Amniotic stem cell (primary cell): ENCODE measurements at places on chromosomes 7 and 10.

GRCh38 chr10:43210556-43210955 lies 56.3 kb downstream of the RASGEF1A start:
- DNase-seq = no peak

DNA sequence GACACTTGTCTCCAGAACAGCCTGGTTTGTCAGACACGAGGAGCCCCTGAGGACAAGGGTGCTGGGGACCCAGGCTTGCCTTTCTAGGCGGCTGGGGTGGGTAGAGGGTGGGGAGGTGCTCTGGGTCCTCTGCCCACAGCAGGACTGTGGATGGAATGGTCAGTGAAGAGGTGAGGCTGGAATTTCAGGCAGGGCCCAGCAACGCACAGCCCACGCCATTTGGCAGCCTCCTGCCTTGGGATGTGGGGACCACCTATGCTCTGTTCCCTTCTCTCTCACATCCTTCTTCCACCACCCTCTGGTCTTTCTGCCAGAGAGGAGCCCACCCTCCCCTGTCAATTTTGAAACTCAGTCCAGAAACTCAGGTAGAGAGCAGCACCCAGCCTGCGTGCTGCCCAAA lies 103.2 kb downstream of the CXCL12 start:
- DNase-seq = no peak

- no peak for DNase-seq
These were observed 171.2 kb downstream of the PLPP4 start for GRCh38 chr10:120628197-120628596.

GRCh38 chr7:98314469-98314868 lies 33.0 kb downstream of the BRI3 start:
- DNase-seq = no peak

DNA sequence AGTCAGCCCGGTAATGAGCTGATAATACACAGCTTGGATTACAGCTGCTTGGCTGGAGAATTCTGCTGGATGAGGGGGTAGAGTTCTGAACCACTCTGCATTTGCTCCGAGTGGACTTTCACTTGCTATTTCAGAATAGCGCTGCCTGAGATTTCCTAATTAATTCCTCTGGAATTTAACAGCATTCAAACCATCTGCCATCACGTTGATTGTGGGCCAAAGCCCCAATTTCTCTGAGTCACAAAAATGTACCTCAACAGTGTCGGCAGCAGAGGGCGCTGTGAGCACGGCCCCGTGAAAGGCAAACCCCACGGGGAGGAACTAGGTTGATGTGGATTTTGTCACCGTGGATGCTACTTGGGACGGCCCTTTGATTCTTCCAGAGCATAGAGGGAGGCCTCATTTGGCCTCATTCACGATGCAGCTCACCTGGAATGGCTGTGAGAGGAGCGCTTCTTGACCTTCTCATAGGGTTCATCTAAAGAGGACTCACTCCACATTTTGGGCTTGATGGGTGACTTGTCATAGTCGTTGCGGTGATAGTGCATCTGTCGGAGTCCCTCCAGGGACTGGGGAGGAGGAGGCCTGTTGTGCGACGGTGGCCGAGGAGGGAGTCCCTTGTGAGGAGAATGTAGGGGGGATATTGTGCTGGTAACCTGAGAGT lies 73.3 kb downstream of the PRPF18 start:
- DNase-seq = no peak

DNA sequence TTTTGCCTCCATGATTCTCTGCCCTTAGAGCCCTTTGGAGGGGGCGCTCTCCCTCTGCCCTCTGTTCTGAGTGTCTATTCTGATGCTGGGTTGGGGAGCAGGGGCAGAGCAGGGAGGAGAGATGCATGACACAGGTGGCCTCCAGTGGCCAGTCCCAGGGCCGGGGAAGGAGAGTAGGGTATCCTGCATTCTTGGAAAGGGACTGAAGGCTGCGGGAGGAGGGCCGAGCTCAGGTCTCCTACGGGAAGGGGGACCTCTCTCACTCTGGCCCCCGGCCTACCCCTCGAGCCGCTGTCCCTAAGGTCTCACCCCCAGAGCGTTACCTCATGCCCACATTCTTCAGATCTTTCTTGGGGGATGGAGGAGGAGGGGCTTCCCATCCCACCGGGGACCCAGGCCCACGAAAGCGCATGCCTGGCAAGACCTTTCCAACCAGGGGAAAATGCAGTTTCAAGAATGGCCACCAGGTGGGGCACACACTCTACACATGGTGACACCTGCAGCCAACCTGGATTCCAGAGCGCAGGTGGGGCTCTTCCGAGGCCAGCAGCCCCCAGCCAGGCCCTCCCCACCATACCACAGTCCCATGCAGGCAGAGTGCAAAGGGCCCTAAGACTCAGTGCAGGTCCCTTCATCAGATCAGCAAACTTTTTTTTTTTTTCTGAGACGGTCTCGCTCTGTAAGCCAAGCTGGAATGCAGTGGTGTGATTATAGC lies 86.4 kb downstream of the MYL10 start:
- peak; percentile 5 for DNase-seq

DNA sequence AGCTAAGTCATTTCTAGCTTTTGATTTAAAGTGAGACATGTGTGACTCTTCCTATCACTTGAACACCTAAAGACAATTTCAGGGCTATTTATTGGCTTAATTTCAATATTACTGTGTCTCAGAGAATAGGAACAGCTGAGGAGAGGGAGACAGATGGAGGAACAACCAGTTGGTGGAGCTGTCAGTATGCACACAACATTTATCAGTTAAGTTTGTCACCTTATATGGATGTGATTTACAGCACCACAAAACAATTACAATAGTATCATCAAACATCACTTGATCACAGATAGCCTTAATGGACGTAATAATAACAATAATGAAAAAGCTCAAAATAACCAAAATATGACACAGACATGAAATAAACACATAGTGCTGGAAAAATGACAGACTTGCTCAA lies 129.6 kb downstream of the NPSR1 start:
- DNase-seq = no peak

DNA sequence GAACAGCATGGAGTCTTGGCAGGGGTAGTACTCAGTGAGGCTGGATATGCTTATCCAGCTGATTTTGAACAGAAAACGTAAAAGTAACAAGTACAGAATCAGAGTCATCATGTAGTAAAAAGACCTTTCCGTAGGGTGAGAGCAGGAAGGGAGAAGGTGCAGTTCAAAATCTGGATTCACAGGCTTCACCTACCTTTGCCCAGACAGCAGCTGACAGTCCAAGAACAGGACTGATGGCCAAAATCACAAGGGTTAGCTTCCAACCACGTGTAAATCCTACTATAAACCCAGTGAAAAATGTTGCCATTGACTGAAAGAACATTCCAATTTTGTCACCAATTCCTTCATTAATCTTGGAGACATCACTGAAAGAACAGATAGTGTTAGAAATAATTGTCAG lies 34.8 kb downstream of the ABCB1 start:
- no peak for DNase-seq

- no peak for DNase-seq
These were observed 33.7 kb upstream of the PTF1A start for GRCh38 chr10:23158370-23158769.
